Uterus (tissue), 4 donors: ENCODE measurements at places on chromosomes 7 and 10. TPM values are rescaled to one million over a fixed set of nuclear protein-coding genes. Genes with fewer than 3 reads are reported as not detected.

DNA sequence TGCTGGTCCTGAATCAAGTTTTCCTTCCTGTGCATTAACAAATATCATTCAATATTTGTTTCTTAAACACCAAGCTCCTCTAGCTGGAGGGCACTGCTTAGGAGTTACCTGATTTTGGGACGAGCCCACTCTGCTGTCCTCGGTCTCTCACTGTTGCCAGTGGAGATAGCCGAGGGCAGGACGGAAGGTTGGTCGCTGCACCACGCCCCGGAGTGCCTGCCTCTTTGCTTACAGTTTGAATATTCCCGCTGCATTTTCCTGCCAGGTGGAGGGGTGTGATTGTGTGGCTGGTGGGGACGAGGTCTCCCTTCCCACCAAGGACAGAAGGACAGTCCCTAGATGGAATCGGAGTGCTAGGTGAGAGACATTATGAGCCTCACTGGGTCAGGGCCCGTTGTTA is 201.5 kb downstream of the DNAJB6 start:
- no peak for DNase-seq

The RPA3 gene
- total RNA-seq = 19.2 TPM

GRCh38 chr7:117098457-117098856 is 145.2 kb downstream of the ST7 start:
- DNase-seq = no peak

GRCh38 chr7:154709840-154710520 is 292.9 kb downstream of the PAXIP1 start:
- no peak for DNase-seq

The TMEM254 gene
- total RNA-seq = 3.6 TPM
